ENCODE measurements at places on chromosomes 1 and 21.

DNA sequence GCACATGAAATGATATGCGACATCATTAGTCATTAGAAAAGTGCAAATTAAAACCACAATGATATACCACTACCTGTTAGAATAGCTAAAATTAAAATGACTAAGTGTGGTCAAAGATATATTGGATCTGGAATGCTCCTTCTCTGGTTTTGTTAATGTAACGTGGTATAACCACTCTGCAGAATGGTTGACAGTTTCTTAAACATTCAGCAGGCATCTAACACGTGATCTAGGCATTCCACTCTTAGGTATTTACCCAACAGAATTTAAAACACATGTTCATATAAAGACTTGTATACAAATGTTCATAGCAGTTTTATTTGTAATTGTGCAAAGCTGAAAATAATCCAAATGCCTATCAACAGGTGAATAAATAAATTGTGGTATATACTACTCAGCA, 165.0 kb upstream of the PLXNA2 start:
- no peak for DNase-seq

DNA sequence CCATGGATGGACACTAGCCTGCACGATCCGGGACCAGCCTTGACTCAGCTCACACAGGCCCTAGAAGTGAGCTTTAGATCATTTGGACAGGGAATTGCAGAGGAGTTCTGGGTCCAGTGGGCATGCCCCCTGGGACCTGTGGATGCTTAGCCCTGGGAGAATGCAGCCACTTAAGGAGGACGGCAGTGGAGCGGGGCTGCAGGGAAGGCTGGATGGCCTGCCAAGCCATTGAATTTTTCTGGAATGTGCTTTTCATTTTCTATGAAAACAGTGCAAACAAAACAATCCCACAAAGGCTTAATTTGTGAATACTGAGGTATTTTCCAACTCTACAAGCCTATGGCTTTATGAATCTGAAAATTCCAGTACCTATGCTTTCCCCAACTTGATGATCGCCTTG, 80.4 kb upstream of the GCLM start:
- no peak for DNase-seq

DNA sequence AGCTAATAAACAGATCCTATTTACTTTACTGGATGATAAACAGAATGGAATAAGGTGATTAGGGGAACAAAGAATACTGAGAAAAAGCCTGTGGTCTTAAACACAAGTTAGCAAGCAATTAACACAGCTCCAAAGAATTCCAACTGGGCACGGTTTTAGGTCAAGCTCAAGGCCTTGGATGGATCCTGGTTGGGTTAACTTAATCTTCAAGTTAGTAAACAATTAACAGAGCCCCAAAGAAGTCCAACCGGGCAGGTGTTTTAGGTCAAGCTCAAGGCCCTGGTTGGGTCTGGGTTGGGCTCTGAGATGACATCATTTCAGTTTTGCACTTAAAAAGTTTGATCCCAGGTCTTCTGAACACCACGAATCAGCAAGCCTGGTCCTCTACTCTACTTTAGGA, 1086.3 kb upstream of the TMPRSS15 start:
- no peak for DNase-seq

GRCh38 chr1:207811920-207812720, 60.3 kb downstream of the CD46 start:
- DNase-seq, result no peak

- no peak for DNase-seq
Measured at GRCh38 chr1:165114889-165115285, 241.6 kb downstream of the LMX1A start.

- no peak for DNase-seq
Measured at GRCh38 chr1:89850844-89851415, 30.1 kb downstream of the LRRC8D start.

DNA sequence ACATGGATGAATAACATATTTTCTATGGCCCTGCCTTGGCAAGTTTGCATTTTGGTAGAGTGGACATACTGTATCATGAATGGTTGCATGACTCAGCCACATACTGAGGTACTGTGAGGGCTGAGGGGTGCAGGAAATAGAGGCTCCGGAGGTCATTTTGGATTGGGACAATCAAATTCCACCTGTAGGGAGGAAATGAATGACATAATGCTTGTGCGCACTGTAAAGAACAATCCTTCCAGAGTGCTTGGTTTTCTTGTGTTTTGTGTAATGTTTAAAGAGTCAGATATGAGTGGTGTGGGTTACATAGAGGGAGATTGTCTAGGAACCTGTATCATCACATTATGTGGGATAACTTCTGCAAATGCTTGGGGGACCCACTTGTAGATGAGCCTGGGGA, 329.9 kb upstream of the PROX1 start:
- DNase-seq, result no peak

- DNase-seq, result peak; percentile 68
Measured at GRCh38 chr1:67332653-67333529, 25.2 kb downstream of the IL12RB2 start.

DNA sequence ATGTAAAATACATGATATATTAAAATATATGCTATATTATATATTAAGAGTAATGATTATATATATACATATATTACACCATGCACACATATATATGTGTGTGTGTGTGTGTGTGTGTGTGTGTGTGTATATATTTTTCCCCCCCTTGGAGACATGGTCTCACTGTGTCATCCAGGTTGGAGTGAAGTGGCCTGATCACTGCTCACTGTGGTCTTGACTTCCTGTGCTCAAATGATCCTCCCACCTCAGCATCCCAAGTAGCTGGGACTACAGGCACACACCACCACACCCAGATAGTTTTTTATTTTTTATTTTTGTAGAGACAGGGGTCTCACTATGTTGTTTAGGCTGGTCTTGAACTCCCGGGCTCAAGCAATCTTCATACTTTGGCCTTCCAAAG, 54.4 kb upstream of the RBM34 start:
- peak; percentile 7 for DNase-seq

DNA sequence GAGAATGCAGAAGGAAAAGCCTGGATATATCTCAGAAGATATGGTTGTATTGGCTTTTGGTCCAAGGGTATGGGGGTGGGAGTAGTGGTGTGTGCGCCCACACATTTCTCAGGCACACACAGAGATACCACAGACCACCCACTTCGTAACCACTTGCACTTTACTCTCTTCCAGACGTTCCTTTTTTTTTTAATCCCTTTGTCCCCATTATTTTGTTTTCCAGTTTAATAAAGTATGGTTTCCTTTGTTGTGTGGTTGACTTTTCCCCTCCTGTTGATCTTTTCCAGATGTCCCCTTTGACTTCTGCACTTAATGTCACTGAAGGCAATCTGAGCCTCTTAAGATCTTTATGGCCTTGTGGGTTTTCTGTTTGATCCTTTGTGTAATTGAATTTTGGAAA, 10.5 kb upstream of the TARS2 start:
- no peak for DNase-seq

- no peak for DNase-seq
Measured at GRCh38 chr1:46457178-46457577, 32.5 kb upstream of the DMBX1 start.

- DNase-seq, result no peak
Measured at GRCh38 chr21:31265366-31266013, 78.6 kb downstream of the TIAM1 start.

GRCh38 chr1:229001467-229002011, 266.3 kb downstream of the RHOU start:
- no peak for DNase-seq

- DNase-seq, result peak; percentile 29
Measured at GRCh38 chr1:93079685-93080141, 630 bp downstream of the MTF2 start.

- no peak for DNase-seq
Measured at GRCh38 chr1:100627054-100627716, 89.2 kb downstream of the GPR88 start.

GRCh38 chr1:175319912-175320230, 127.3 kb upstream of the KIAA0040 start:
- no peak for DNase-seq

GRCh38 chr1:175708787-175709186, 34.6 kb downstream of the TNR start:
- no peak for DNase-seq

GRCh38 chr1:12065872-12066271, 2.8 kb downstream of the TNFRSF8 start:
- DNase-seq, result peak; percentile 30

DNA sequence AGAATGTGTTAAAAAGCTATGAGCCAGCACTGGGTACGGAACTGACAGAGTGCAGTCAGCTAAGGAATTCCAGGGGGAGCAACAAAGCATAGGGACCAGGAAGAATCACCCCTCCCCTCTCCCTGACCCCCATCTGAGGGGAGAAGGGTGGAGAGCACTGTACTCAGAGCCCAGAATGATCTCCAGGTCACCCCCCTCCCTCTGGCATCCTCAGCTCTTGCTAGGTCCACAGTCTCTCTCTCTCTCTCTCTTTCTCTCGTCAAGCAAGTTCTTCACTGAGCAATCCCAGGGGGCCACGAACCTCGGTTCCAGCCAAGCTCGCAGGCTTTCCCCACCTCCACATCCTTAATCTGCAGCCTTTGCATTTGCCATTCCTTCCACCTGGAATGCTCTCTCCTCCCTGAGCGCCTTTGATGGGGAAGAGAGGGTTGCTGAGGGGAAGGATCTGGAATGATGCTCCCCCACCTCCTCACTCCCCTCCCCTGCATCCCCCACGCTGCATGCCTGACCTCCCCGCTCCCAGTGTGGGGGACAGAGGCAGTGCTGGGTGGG, 6.7 kb upstream of the WASF2 start:
- no peak for DNase-seq

DNA sequence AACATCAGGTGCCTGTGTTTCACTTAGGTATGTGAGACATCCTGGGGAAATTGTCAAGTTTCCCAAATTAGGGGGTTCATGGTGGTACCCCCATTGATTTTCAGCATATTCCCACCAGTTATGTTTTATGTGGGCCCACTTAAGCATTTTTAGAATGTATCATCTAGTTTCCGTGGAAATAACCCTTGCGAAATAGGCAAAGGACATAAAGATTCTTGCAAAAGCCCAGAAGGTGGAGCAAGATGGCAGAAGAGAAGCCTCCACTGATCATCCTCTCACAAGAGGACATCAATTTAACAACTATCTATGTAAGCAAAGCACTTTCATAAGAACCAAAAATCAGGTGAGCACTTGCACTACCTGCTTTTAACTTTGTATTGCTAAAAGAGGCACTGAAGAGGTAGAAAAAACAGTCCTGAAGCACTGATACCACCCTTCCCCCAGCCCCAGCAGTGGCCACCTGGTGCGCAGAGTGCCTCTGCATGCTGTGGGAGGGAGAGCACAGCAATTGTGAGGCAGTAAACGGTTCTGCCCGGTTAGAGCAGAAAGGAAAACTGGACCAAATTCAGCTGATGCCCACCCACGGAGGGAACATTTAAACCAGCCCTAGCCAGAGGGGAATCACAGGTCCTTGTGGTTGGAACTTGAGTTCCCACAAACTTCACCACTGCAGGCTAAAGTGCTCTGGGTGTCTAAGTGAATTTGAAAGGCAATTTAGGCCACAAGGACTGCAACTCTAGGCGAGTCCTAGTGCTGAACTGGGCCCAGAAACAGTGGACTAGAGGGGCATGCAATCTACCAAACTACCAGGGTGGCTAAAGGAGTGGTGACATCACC, 23.2 kb downstream of the MCOLN2 start:
- DNase-seq, result no peak

DNA sequence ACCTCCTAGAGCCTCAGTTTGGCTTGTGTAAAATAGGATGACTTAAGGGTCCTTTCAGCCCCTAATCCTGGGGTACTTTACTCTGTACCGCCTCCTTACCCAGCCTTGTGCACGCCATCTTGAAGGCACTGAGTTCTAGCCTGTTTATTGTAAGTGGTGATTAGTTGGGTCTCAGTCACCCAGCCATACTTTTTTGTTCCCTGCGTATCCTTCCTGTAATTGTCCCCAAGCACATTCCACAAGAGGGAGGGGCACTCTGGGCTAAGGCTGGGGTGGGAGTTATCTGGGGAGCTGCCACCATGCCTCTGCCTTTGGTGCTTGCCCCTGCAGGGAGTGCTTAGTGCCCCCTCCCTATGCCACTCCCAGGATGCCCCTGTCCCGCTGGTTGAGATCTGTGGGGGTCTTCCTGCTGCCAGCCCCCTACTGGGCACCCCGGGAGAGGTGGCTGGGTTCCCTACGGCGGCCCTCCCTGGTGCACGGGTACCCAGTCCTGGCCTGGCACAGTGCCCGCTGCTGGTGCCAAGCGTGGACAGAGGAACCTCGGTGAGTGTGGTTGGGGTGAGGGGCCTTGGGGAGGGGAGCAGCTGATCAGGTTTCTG, 856 bp downstream of the FDPS start:
- DNase-seq, result no peak

GRCh38 chr1:171484760-171485374, 463 bp upstream of the PRRC2C start:
- DNase-seq, result no peak

GRCh38 chr1:194045416-194045815, 859.0 kb upstream of the B3GALT2 start:
- DNase-seq, result no peak

- DNase-seq, result peak; percentile 62
Measured at GRCh38 chr1:88973520-88974137, 18.8 kb downstream of the KYAT3 start.

DNA sequence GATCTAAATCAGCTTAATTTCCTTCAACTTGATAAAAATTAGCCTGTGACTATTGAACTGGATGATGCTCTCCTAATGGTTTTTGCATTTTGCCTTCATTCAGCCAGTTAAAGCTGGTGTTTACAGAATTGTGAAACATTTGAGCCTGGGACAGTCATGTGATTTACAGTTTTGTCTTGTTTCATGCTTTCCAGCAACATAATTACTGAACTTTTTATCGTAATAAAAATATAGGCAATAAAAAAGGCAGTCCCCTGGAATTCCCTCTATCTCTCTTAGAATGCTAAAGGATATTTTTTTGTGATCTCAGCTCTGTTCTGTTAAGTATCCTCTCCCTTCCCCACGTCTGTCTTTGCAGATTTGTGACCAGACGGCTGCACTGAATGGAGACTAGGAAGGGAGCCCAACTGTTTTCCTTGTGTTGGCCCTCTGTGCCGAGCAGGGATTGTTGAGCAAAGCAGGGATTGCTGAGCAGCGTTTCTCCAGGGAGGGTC, 70.3 kb upstream of the RGL1 start:
- DNase-seq, result no peak

Measured in CD4-positive, alpha-beta T cell treated with Interleukin-17A for 1 hour (primary cell).